ENCODE measurements at places on chromosomes 4 and X.
A peak's percentile ranks its signal among the peaks of the same experiment; 100 is the strongest.

DNA sequence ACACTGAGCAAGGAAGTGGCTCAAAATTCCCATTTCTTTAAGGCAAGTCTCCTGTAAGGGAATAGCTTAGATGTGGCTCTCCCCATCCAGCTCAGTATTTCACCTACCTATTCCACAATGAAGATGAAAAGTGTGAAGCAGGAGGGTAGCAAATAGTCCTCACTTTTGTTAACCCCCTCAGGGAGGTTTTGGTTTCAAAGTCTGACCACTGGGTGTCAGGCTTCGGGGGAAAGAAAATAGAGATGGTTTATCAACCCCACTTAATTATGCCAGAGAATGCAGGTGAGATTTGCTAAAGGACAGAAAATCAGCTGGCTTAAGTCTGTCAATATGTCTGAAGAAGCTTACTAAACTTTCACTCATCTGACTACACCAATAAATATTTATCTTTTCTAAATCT, 69.5 kb downstream of the DHX15 start:
- DNase-seq, result no peak

GRCh38 chr4:154731756-154732155, 12.0 kb upstream of the LRAT start:
- DNase-seq, result no peak

- DNase-seq, result no peak
These were observed 15.0 kb upstream of the ELF4 start for GRCh38 chrX:130125091-130125874.

DNA sequence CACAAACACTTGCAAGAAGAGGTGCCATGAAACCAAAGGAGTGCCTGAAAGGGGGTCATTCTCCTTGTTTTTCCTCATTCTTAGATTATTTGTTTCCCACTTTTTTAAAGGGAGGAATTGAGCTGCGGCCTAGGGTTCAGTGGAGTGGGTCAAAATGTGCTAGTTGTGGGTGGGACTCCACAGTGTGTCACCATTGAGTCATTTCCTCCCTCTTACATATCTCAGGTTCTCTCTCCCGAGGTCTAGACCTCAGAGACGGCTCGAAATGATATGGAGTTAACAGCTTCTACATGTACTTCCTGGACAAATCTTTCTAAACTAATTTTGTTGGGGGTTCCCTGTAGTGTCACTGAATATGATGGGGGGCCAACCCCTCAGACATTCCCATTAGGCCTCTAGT, 328.4 kb upstream of the SPANXN1 start:
- DNase-seq, result no peak

- DNase-seq, result no peak
These were observed 71.1 kb upstream of the VCX start for GRCh38 chrX:7771788-7772438.

- no peak for DNase-seq
These were observed 362 bp downstream of the NCAPG start for GRCh38 chr4:17811078-17811603.

DNA sequence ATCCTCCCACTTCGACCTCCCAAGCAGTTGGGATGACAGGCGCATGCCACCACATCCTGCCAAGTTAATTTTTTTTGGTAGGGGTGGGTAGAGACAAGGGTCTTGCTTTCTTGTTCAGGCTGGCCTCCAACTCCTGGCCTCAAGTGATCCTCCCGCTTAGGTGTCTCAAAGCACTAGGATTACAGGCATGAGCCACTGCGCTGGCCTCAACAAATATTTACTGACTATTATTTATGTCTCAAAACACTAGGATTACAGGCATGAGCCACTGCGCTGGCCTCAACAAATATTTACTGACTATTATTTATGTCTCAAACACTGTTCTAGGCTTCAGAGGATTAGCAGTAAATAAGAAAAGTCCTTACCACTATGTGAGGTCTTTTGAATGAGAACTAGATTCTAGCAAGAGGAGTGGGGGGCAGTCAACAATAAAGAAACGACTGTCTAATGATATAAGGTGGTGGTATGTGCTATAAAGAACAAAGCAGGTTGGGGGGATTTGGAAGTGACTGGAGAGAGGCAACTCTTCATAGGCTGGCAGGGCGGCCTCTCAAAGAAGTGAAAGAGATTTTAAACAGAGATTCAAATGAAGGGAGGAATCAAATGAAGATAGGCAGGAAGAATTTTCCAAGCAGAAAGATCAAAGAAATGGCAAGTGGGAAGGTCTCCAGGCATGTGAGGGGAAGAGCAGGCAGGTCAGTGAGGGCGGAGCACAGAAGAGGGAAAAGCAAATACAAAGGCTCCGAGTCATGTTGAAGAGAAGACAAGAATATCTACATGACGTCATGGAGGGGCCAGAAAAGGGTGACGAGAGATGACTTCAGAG, 12.7 kb upstream of the ACSL1 start:
- DNase-seq, result no peak

GRCh38 chr4:67201334-67201733, 344.0 kb downstream of the CENPC start:
- no peak for DNase-seq

DNA sequence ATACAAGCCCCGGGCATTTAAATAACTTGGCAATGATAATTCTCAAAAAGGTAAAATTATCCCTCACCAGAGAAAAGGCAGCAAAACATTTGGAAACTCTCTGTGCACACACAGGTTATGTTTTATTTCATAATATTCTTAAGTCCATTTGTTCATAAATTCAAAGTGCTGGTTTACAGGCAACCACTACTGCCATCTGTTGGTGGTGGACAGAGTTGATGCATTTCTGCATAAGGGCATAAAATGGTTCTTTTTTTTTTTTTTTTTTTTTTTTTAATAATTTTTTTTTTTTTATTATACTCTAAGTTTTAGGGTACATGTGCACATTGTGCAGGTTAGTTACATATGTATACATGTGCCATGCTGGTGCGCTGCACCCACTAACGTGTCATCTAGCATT, 31.5 kb upstream of the IL21 start:
- peak; percentile 9 for DNase-seq

DNA sequence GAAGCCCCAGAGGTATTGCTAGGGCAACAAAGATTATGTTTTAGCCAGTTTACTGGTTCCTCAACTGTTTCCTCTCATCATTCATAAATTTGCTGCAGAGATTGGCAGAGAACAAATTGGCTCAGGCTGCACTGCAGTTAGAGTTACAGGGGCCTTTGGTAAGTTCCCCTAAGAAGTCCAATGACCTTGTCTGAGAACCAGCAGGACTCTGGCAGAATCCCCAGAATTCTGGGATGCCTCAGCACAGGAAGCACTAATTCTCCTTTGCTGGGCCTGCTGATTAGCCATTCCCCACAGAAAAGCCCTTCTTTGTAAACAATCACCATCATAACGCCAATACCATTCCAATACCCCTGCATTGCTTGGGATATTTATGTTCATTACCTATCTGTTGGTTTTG, 151.3 kb downstream of the USP46 start:
- no peak for DNase-seq

DNA sequence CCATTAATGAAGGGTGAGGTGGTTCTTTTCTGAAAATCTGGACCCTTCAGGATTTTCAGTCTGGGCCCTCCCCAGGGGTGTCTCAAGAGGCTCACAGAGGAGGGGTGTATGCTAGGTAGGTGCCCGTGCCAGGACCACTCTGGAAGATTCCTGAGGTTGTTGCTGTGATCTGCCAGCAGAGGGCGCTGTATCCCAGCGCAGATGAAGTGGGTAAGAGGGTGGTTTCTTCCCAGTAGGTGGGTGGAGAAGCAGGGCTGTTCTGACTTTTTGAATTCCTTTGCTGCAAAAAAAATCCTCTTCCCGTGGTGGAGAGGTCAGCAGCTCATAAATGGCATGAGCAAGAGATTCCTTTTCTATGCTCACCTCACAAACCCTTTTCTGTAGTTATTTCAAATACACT, 51.1 kb downstream of the SCML1 start:
- no peak for DNase-seq

DNA sequence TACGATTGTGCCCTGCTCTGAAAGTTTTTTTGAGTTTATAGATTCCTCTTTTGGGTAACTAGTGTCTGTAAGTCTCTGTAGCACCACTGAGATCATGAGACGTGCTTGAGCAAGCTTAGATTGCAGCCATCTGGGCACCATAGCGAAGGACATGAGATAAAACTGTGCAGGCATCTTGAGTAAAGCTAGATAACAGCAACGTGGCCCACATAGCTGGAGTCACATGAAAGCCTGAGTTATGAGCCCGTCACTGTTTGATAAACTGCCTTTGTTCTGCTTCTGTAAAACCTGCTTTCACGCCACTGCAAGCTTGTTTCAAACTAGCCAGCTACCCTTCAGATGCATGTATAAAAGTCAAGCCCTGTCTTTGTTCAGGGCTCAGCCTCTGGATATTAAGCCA, 359.1 kb upstream of the CXorf51A start:
- no peak for DNase-seq

- no peak for DNase-seq
These were observed 134.4 kb downstream of the SMIM20 start for GRCh38 chr4:26048378-26048882.

GRCh38 chr4:180587379-180587778, 1655.8 kb upstream of the TENM3 start:
- no peak for DNase-seq

DNA sequence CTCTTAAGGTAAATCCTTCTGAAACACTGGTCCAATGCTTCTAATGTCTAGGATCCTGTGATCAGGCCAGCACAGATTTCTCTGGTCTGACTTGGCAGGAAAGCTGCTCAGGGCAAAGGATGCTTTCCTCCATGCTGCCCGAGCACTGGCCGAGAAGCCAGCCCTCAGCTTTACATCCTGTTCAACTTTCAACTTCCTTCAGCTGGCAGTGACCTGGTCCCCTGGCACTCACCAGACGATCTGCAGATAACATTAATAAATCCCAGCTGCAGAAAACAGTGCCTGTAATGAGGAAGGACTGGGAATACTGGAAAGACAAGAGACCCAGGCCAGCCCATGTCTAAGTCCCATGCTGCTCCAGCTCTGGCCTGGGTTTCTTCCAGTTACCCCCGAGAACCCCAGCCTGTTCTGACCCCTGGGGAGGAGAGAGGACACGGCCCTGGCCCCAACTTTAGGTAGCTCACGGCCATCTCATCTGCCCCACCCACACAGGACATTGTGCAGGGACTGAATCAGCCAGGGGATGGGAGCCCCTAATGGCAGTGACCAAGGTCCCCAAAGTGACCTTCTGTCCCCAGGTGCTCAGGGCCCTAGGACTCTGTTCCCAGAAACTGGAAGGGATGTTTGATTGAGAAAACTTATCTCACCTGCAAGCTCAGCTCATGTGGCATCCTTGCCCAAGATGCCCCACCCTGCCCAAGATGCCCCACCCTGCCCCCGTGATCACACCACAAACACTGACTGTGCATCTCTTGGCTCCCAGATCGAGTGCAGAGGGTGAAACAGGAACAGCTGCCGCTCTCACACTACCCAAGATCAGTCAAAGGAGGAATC, 28.0 kb downstream of the JAKMIP1 start:
- DNase-seq, result no peak

DNA sequence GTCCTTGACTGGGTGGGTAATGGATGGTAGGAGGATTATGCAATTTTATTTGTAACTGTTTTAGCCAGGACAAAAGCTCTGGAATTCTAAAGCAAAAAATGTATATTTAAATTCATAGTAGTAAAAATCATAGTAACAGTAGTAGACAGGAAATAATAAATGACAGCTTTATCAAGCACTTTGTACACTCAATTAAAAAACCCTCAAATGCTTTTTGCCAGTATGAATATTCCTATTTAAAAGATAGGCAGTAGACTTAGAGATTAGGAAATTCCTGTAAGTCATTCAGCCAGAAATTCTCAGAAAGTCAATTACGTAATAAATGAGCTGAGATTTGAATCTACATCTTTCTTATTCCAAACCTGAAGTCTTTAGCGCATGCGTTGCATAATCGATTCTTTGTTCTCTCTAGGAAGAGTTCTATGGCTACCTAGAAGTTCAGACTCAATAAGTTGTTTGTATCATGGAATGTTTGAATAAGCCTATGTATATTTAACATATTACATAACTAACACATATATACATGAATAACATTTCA, 2.5 kb downstream of the AADAT start:
- DNase-seq, result no peak

DNA sequence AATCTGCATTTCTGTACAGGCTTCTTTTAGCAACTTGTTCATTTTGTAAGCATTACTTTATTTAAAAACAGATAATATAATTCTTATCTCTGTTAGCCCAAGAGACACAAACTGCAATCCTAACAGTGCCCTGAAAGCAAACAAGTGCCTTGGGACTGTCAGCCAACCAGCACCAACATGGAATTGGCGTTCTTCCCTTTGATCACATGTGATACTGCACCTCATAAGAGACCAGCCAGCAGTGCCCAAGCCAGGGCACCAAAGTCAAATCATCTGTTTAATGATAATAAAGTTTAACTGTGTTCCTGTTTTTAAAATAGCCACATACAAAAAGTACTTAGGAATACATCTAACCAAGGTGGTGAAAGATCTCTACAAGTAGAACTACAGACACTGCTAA, 223.2 kb downstream of the PRDM5 start:
- no peak for DNase-seq

DNA sequence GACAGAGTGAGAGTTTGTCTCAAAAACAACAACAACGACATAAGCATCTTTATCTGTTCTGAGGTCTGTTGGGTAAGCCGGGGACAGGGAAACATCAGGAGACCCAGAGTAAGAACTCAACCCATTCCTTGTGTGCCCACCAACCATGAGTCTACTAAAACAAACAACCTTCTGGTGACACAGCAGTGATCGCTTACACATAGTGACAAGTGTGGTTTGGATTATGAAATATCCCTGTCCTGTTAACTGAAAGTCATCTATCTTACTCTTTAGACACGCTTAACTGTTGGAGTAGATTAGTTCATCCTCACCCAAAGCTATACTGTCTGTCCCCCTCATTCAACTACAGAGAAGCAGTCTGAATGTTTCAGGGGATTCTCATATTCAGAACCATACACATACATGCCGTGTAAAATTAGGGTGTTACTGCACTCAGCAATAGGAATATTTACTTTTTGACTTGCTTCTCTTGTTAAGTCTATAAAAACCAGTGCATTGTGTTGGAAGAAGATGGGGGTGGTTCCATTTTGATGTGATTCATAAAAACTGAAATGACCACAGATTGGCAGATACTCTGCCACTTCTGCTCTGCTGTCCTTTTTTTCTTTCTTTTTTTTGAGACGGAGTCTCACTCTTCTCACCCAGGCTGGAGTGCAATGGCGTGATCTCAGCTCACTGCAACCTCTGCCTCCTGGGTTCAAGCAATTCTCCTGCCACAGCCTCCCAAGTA, 27.4 kb downstream of the PHKA2 start:
- no peak for DNase-seq

GRCh38 chr4:168509786-168510185, 12.9 kb downstream of the PALLD start:
- no peak for DNase-seq
